ENCODE measurements at places on chromosomes 6 and 20.

- DNase-seq = no peak
Observed at GRCh38 chr6:12598919-12599318, 117.6 kb upstream of the PHACTR1 start.

- DNase-seq = no peak
Observed at GRCh38 chr20:42986143-42986773, 203.4 kb downstream of the PTPRT start.

GRCh38 chr6:11712760-11713159 lies 65.8 kb downstream of the ADTRP start:
- DNase-seq = peak; percentile 54

DNA sequence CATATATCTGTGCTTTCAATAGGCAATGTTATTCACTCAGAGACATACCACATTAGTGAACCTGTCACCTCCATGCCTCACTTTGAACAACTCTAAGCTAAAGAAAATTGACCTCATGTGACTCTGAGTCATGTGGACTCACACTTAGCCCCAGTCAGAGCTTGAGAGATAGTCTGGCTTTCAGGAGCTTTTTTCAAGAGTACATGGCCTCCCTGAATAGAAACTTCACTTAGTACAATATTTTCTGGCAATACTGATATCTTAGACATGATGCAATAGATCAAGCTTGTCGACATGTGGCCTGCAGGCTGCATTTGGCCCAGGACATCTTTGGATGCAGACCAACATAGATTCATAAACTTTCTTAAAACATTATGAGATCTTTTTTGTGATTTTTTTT lies 8.5 kb downstream of the SPTLC3 start:
- DNase-seq = no peak

GRCh38 chr6:159691133-159691962 lies 1.7 kb downstream of the SOD2 start:
- no peak for DNase-seq

DNA sequence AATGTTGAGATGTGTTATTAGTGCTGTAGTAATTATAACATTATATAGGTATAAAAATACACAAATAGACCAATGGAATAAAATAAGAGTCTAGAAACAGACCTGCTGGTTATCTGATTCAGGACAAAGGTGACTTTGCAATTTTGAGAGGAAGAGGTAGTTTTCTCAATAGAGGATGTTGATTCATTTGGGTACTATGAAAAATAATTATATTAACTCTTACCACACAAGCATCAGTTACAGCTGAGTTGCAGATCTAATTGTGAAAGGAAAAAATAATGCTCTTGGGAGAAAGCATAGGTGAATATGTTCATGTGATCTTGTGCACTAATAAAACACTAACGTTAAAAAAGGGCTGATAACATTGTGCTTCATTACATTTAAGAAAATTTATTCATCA lies 103.0 kb downstream of the BCKDHB start:
- DNase-seq = no peak

DNA sequence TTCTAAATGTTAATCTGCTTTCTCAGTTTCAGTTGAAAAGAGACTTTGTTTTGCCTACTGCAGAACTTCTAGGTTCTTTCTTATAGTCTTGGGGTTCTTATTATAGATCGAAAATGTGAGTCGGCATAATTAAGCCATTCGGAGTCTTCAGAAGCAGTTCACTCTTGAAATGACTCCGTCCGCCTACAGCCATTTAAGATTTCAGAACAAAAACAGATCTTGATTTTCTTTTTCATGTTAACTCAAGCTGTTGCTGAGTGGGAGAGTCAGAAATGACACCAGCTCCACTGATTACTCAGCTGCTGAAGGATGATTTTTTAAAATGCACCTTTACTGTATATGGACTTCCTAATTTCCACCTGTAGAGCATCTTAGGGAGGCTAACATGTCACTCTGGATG lies 15.9 kb downstream of the PRDM1 start:
- DNase-seq = peak; percentile 75

GRCh38 chr20:9323622-9324021 lies 190.8 kb upstream of the LAMP5 start:
- no peak for DNase-seq

- DNase-seq = no peak
Observed at GRCh38 chr6:1972962-1973361, 272.4 kb downstream of the GMDS start.

DNA sequence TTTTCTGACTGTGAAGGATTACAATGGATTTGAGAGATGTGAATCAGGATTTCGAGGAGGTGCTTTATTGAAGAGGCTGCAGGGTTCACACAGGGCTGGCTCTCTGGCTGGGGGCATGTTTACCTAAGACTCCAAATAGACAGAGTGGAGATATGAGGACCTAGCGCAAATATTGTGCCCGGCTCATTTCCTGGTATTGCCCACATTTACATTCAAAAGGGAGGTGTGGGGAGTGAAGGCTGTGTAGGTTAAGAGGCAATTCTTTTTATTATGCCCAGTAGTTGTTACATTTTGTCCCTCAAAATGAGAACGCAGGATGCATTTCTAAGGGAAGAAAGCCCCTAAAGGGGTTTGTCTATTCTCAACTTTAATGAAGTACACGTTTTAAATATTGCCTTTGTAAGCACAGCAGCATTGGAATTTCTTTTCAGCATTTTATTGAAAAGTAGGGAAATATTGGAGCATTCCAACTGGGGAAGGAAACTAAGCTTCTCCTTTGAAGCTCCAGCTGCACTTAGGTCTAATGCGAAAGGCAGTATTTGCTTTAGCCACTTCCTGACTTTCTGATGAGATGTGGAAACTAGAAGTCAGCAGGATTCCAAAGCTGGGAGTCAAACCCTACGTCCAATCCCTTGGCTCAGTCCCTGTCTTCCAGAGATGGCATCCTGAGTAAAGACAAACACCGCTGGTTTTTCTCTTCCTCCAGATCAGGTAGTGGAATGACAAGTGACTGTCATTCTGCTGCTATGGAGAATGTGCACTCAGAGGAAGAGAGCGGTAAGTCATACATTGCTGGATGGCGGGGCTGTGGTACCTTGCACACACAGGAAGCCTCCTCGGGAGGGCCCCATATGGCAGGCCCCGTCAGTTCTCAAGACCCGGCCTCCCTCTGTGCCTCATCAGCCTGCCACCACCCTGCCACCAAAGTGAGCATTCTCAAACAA lies 70.7 kb downstream of the MYB start:
- DNase-seq = no peak

DNA sequence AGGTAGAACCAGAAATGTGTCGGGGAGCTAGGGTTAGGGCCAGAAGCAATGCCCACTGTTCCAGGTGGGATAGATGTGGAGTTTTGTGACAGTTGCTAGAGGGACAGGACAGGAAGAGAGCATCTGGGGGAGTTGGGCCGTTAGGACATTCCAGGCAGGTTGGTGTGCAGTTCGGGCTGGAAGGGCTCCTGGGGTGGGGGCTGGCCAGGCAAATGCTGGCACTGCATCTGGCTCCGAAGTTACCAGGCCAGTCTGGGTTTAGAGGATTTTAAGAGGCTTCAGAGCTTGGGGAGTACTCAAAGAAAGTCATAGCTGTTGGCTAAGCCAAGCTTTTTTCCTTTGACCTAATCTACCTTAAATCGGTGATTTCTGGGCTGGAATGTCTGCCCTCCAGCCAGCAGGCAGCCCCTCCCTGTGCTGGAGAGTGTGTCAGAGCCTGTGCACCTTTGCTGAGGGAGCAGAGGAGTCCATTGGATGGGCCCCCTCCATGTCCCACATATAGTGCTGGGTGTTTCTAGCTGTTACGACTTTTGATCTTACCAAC lies 20.8 kb downstream of the PLCG1 start:
- DNase-seq = no peak

DNA sequence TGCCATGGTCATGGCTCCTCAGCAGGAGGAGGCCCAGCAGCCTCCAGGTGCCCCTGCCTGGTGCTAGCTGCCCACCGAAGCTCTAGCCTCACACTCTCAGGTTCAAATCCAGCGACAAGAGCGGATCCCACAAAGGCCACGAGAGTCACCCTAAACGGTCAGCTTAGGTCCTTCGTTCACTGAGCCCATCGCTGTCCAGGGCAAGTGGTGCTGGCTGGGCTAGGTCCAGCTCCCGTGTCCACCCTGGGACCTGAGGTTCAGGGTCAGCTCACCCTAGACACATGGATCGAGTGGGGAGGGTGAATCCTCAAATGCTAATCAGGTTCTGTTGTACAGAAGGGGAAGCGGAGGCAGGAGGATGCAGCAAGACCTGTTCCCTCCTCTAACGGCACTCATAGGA lies 171.9 kb upstream of the SULF2 start:
- no peak for DNase-seq

- DNase-seq = no peak
Observed at GRCh38 chr6:147972448-147972847, 370.2 kb upstream of the SASH1 start.

GRCh38 chr6:13763740-13764381 lies 50.5 kb downstream of the MCUR1 start:
- DNase-seq = peak; percentile 46

DNA sequence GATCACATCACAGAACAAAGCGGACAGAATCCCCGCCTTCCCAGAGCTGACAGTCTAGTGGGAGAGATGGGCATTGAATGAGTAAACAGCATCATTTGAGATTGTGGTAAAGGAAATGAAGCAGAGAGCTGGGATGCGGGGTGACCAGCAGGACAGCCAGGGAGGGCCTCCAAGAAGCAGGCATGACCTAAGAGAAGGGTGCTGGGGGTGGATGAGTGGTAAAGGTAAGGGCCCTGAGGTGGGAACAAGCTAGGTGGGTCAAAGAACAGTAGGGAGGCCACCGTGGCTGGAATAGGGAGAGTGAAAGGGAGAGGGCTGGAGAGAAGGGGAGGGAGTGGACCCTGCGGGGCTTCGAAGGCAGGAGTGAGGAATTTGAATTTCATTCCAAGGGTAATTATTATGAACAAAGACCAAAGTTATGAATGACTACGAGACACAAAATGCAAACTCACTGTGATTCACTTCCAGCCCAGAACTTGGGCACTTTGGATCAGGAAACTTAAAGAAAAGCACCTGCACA lies 61.4 kb downstream of the CEBPB start:
- no peak for DNase-seq

DNA sequence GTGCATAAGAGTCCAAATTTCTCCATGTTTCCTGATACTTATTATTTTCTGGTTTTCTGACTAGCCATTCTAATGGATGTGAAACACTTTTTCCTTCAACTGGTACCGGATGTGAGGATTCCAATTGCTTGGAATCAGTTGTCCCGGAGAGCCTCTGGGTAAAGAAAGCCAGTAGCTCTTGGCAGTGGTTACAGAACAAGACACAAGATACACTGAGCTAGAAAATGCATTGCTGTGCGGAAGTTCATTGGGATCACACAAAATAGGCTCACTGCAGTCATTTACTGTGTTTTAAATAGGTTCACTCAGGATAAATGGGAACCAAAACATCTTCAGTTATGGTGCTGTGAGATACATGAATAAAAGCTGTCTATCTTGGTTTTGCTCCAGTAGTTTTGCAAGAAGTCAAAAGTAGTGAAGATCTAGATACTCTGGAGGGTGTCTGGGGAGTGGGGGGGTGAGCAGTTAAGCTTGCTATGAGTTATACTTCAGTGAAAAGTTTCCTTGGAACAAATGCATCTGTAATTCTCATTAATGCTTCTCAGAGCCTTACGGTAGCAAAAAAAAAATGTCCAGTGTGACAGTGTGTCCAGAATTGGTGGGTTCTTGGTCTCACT lies 54.4 kb upstream of the RNF182 start:
- DNase-seq = no peak

GRCh38 chr20:50062006-50062838 lies 50.7 kb downstream of the UBE2V1 start:
- DNase-seq = no peak

DNA sequence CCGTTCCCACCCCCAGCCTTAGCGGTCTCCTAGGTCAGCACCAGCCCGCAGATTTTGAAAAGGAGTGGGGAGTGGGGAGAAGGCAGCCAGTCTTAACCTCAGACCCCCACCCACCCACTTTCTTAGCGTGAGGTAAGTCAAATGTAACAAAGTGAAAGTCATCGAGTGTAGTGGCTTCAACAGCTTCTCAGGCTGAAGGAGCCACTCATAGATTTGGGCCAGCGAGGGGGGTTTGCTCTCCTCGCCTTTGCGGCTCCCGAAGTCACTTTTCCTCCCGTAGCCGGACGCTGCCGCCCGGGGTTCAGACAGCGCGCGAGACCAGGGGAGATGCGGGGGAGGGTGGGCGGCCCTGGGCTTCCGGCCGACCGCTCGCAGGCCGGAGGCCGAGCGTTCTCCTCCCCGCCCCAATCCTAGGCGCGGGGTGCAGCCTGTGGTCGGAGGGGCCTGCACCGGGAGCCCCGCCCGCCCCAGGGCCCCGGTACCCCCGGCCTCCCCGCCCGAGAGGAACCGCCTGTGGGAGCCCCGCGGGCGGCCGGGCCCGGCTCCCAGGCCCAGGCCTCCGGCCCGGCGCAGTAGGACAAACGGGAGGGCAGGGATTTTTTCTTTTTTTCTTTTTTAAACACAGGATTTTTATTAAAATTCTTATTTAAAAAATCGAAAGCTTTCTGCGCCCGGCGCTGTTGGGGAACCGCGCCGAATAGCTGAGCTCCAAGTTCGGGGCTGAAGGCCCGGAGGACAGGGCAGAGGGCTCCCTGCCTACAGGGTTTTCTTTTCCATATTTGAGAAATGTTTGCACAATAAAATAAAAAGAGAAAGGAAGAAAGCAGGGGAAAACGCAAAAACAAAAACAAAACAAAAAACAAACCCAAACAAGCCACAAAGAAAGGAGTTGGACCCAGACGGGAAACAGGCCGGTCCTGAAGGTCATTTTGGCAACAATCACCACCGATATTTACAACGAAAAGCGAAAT lies 3.2 kb downstream of the NKX2-2 start:
- no peak for DNase-seq

- DNase-seq = no peak
Observed at GRCh38 chr6:18241208-18242038, 22.9 kb downstream of the DEK start.

DNA sequence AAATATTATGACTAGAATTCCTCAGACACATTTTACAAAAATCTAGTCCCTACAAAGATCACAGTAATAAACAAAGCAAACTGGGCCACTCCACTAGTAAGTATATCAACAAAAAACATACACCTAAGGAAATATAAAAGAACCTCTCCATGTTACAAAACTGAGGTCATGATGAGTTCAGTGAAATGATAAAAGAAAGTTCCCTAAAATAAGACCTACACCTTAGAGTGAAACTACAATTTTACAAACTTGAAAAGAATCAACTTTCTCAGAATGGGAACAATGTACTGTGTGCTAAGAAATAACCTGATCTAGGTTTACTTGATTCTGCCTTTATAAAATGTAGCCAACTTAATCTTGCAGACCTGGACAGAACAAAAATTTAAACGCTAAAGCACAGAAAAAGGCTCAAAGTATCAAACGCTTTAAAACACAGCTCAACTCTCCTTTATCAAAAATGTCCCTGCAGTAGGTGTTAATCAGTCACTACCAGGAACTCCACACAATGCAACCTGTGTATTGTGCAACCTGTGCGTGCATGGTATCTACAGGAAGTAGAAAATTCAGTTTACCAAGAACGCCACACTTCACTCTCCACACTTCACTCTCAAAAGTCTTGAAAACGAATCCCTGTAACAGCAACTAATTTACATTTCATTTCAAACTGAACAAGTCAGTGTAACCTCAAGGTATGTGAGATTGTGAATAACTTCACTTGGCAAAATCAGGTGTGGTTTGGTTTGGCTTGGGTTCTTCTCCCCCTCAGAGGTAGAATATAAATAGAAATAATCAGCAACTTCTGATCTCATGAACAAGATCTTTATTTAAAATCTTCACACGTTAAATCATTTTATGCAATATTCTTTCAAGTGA lies 1.8 kb downstream of the RALGAPA2 start:
- DNase-seq = peak; percentile 12
